Activated CD8-positive, alpha-beta T cell treated with anti-CD3 and anti-CD28 coated beads for 36 hours (primary cell): ENCODE measurements at places on chromosomes 13 and 19. TPM values are rescaled to one million over a fixed set of nuclear protein-coding genes. Genes with fewer than 3 reads are reported as not detected.

DNA sequence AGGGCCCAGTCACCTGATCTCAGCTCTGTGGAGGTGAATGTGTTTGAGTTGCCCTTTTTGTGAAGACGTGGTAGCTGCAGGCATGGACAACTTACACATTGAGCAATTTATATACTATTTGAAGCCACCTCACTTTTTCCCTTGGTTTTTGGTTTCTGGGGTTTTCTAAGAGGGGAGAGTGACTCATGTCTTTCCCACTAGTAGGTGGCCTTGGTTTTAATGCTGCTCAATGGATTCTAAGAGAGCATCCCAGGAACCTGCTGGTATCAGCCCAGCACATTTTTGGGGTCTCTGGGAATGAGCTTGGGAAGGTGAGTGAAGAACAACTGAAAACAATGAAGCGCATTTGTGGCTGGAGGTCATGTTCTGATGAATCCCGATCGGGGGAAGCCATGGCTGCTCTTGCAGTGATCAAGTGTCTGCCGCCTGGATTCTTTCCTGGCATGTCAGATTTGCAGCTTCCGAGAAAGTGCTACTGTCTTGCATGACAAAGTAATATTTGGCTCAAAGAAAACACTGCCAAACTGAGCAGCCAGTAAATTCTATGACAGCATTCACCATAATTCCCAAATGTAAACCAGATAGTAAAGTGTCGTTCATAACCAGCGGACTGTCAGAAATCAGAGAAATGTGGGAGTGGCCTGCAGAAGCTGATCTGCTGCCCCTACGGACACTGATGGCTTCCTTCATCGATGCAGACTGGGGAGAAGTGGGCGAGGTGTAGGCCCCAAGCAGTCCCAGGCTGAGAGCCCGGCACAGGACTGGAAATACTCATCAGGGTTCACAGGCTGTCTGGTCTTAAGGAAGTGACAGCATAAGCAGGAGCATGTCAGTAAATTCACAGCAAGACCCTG, 98.7 kb downstream of the COL4A2 start:
- H3K4me1 ChIP-seq, result peaks cover 2% of the 10 kb centered on the region
- DNase-seq, result peak; percentile 26
- peaks cover 61% of the 10 kb centered on the region for H3K27me3 ChIP-seq
- H3K27ac ChIP-seq, result no peak overlapping the region

GRCh38 chr13:48181482-48182145, 51.4 kb upstream of the ITM2B start:
- H3K36me3 ChIP-seq, result no peaks in the 10 kb centered on the region
- no peak overlapping the region for H3K27ac ChIP-seq
- peaks cover 38% of the 10 kb centered on the region for H3K4me1 ChIP-seq

GRCh38 chr13:85434927-85435326, 364.3 kb downstream of the SLITRK6 start:
- H3K27ac ChIP-seq, result no peak overlapping the region
- no peaks in the 10 kb centered on the region for H3K27me3 ChIP-seq
- H3K36me3 ChIP-seq, result no peaks in the 10 kb centered on the region
- no peak overlapping the region for H3K4me3 ChIP-seq
- no peak for DNase-seq

DNA sequence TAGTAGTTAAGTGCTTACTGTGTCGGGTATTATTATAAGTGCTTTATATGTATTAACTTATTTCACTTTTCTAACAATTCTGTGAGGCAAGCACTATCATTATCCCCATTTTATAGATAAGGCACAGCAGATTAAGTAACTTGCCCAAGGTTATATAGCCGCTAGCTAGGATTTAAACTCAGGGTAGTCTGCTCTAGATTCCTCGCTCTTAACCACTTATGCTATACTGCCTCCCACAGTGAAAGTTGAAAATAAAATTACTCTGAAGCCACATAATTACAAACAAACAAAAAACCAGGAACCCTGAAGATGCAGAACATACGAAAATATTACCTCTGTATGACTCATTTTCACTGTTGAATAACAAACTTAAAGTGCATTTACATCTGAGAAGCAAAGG, 3.9 kb downstream of the TEX30 start:
- no peak overlapping the region for H3K27ac ChIP-seq
- peaks cover 37% of the 10 kb centered on the region for H3K4me1 ChIP-seq
- no peaks in the 10 kb centered on the region for H3K27me3 ChIP-seq
- no peak overlapping the region for H3K4me3 ChIP-seq
- DNase-seq, result no peak

DNA sequence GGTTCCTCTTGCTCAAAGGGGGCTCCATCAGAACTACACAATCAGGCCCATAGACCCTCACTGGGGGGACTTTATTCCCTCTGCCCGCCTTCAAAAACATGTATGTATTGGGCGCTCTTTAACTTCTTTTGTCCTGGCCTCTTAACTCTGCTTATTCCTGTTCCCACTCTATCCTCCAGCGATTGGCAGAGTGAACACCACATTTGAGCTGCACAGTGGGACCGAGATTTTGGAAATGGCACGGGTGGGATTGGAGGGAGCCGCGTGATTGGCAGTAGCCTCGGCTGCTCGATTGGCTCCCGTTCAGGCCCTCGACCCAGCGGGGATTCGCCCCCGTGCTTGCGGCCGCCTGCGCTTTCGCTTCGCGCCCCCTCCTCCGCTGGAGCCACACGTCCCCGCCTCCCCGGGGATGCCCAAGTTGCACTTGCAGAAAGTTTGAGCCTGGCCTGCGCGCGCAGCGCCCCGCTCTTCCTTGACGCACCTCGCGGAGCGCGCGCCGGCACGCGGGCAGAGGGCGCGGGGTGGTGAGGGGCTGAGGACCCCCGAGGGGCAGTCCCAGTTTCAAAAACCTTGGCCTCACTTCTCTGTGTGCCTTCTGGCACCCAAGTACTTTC, at the start of gene ZIC5:
TSS of gene ZIC5 (minus strand) at position 192 of the 614 bp plus-strand sequence. CDS start at position 28, 164 bp downstream.
- H3K36me3 ChIP-seq, result peaks cover 6% of the 10 kb centered on the region
- H3K4me3 ChIP-seq, result peak within 1 kb of the TSS; percentile 44
- DNase-seq, result no peak
- no peak within 1 kb of the TSS for H3K27ac ChIP-seq
- peaks cover 74% of the 10 kb centered on the region for H3K27me3 ChIP-seq
- H3K4me1 ChIP-seq, result peaks cover 19% of the 10 kb centered on the region

DNA sequence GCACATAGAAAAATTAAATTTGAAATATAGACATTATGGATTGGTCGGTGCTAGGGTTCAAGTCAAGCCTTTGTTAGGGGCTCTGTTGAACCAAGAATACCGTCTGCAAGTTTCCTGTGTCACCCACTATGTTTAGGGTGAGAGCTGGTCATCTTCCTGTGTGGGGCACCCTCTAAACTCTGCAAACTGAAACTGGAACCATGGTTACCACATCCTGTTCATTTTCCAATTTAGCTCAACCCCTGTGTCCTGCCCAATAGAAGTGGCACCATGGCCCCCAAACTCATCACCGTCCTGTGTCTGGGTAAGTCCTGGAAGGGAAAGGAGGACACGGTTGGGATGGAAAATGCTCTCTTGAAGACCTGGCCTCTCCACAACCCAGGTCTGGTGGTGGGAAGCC, 29.9 kb downstream of the LAIR2 start:
- H3K27me3 ChIP-seq, result peaks cover 38% of the 10 kb centered on the region
- H3K27ac ChIP-seq, result no peak overlapping the region
- DNase-seq, result peak; percentile 49

DNA sequence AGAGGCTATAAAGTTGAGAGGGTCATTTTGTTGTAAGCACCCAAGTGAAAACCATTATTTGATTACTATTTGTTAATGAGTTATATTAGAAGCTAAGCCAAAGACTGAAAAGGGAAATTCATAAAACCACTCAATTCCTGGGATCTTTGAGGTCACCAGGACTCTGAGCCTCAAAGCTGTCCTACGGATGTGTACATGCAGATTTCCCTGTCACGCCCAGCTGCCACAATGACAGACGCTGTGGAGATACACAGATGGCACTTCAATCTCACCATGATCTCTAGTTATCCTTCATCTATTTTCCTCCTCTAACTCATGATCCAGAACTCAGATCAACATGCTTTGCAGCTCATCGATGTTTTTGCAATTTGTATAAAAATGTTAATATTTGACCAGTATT, 403.5 kb upstream of the MIR17HG start:
- H3K27ac ChIP-seq, result no peak overlapping the region
- no peaks in the 10 kb centered on the region for H3K36me3 ChIP-seq
- H3K4me1 ChIP-seq, result no peaks in the 10 kb centered on the region
- no peaks in the 10 kb centered on the region for H3K27me3 ChIP-seq

- H3K27ac ChIP-seq, result peak within 1 kb of the TSS; percentile 99
- H3K4me3 ChIP-seq, result peak within 1 kb of the TSS; percentile 95
- H3K4me1 ChIP-seq, result peaks cover 34% of the 10 kb centered on the region
These were observed at the start of gene SCGB2B2 for GRCh38 chr19:34676697-34677385. Gene SCGB2B2 (minus strand): TSS chr19:34677159. CDS start chr19:34594563, 82,596 bp downstream.

- H3K4me1 ChIP-seq, result peaks cover 23% of the 10 kb centered on the region
- H3K4me3 ChIP-seq, result peak overlapping the region; percentile 95
- H3K27me3 ChIP-seq, result no peaks in the 10 kb centered on the region
- peaks cover 26% of the 10 kb centered on the region for H3K36me3 ChIP-seq
- H3K27ac ChIP-seq, result peak overlapping the region; percentile 64
- DNase-seq, result no peak
These were observed 433 bp upstream of the ZNF616 start for GRCh38 chr19:52140032-52140710.

- DNase-seq, result no peak
- peaks cover 8% of the 10 kb centered on the region for H3K27me3 ChIP-seq
- H3K4me1 ChIP-seq, result no peaks in the 10 kb centered on the region
- peaks cover 8% of the 10 kb centered on the region for H3K36me3 ChIP-seq
- no peak overlapping the region for H3K4me3 ChIP-seq
- H3K27ac ChIP-seq, result no peak overlapping the region
These were observed 7.3 kb upstream of the PMIS2 start for GRCh38 chr19:35578707-35579106.

DNA sequence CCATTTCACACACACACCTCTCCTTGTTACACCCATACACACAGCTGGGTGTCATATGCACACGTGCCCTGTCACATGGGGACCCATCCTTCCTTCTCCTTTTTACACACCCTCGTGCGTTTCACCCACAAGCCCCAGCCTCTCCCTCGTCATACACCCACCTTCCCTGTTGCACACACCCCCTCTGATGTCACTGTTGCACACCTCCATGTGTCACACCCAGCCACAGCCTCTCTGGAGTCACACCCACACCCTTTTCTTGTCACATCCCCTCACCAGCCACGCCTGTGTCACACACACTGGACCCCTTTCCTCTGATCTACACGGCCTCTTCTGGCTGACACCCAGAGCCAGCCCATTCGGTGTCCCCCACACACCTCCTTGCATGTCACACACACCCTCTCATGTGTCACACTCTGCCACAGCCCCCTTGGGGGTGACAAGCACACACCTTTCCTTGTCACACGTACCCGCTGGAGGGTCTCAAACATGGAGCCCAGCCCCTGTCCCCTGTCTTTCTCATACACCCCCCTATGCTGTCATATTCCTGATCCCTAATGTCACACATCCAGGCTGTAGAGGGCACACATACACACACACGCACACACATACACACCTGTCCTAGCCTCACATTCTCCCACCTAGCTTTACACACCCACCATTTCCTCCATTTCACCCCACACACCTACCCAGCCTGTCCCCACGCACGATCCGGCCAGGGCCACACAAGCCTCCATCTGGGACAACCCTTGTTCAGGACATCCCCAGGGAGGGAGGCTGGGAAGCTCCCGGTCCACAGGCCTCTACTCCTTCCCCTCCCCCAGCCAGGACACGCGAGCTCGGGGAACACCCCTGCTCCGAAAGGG, 1.4 kb downstream of the NOVA2 start:
- no peak overlapping the region for H3K27ac ChIP-seq
- H3K4me3 ChIP-seq, result no peak overlapping the region
- peaks cover 49% of the 10 kb centered on the region for H3K27me3 ChIP-seq

GRCh38 chr19:7540761-7541474, 5.4 kb downstream of the PNPLA6 start:
- DNase-seq, result peak; percentile 72
- H3K36me3 ChIP-seq, result peaks cover 29% of the 10 kb centered on the region
- no peaks in the 10 kb centered on the region for H3K27me3 ChIP-seq
- H3K27ac ChIP-seq, result no peak overlapping the region
- H3K4me1 ChIP-seq, result peaks cover 30% of the 10 kb centered on the region
- no peak overlapping the region for H3K4me3 ChIP-seq

DNA sequence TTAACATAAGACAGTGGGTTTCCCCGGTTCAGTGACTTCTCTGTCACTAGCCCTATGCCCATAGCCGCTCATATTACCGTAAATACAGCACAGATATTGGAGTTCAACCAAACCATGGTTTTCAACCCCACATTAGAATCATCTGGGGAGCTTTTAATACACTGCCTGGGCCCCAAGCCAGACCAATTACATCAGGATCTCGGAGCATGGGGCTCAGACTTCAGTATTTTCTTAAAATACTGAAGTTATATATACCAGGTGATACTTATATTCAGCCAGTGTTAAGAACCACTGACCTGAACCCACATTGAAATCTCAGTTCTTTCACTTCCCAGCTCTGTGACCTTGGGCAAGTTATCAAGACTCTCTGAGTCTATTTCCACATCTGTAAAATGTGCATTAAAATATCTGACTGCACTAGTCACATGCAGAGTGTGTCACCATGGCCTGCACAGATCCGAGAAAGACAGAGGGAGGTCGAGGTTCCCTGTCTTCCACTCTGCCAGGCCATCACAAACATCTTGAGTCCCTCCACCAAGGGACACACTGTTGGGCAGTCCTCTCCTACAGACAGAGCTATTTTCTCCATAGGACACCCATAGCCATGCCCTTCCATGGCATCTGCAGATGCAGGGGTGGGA, 32.2 kb upstream of the IPO5 start:
- no peak overlapping the region for H3K27ac ChIP-seq
- no peaks in the 10 kb centered on the region for H3K36me3 ChIP-seq
- peaks cover 7% of the 10 kb centered on the region for H3K27me3 ChIP-seq
- no peak overlapping the region for H3K4me3 ChIP-seq
- no peaks in the 10 kb centered on the region for H3K4me1 ChIP-seq
- no peak for DNase-seq

GRCh38 chr13:110816500-110816899, 98.4 kb downstream of the ANKRD10 start:
- H3K4me1 ChIP-seq, result peaks cover 13% of the 10 kb centered on the region
- H3K36me3 ChIP-seq, result no peaks in the 10 kb centered on the region
- no peak for DNase-seq
- H3K4me3 ChIP-seq, result no peak overlapping the region
- H3K27me3 ChIP-seq, result peaks cover 17% of the 10 kb centered on the region

- peak overlapping the region; percentile 30 for H3K27ac ChIP-seq
- H3K4me1 ChIP-seq, result peaks cover 41% of the 10 kb centered on the region
- no peaks in the 10 kb centered on the region for H3K27me3 ChIP-seq
These were observed 302.0 kb downstream of the KLF12 start for GRCh38 chr13:73832128-73832588.

- H3K4me1 ChIP-seq, result no peaks in the 10 kb centered on the region
- peak; percentile 55 for DNase-seq
- H3K27ac ChIP-seq, result no peak overlapping the region
- H3K36me3 ChIP-seq, result no peaks in the 10 kb centered on the region
- peaks cover 1% of the 10 kb centered on the region for H3K27me3 ChIP-seq
These were observed 34.7 kb upstream of the ESD start for GRCh38 chr13:46831588-46832194.

CATSPERD gene
- total RNA-seq, result not detected

APOC1 gene
- total RNA-seq, result 2.5 TPM

TNNI3 gene
- not detected for total RNA-seq
